ENCODE measurements at places on chromosomes 2 and 18. TPM values are rescaled to one million over a fixed set of nuclear protein-coding genes. Genes with fewer than 3 reads are reported as not detected.

ANKRD30BL gene
- 0.35 TPM for polyA plus RNA-seq

TRPM8 gene
- 3.0 TPM for polyA plus RNA-seq

PLEK gene
- 0.19 TPM for polyA plus RNA-seq

ELOA2 gene
- polyA plus RNA-seq, result not detected

SCYGR4 gene
- polyA plus RNA-seq, result not detected

EVX2 gene
- not detected for polyA plus RNA-seq

CROCC2 gene
- polyA plus RNA-seq, result not detected

Data from Purkinje cell (primary cell).